ENCODE measurements at places on chromosomes 5 and 9.

GRCh38 chr9:78122631-78123030, 91.0 kb upstream of the GNAQ start:
- no peak for DNase-seq

DNA sequence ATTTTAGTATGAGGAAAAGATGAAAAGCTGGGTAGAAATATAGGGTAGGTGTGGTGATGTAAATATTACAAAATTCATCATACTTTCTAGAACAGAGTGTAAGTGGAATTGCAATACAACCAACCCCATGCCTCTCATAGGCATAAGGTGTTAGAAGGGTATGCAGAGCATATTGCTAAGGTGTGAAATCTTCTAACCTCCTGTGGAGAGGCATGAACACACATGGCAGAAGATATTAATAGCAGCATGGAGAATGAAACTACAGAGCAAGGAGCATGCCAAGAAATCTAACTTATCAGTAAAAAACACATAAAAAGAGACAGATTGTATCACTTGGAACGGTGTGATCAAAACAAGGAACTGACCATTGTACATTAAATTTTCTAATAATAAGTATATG, 441.5 kb downstream of the CDH18 start:
- no peak for DNase-seq

DNA sequence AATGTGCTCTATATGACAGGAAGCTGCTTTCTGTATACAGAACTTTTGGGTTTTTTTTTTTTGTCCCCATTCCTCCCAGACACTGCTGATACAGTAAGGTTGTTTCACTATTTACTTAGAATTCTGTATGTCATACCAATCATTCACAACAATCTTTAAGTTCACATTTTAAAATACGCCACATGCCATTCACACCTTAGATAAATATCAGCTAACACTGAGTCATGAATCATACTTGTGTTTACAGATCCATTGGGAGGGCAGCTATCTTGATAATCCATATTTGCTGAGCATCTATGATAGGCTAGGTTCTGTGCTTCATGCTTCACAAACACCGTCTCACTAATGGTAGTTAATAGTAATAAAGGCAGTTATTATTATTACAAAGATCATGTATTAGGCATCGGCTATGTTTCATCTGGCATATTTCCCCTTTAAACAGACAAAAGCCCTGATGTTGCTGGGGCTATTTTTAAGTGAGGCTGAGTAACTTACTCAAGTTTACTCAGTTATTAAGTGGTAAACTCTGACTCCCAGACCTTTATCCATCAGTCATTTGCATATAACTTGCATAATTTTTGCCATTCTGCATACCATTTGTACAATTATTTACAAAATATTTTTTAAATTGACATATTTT, 152.2 kb upstream of the HMHB1 start:
- DNase-seq, result no peak

GRCh38 chr5:132458651-132459030, 31.9 kb downstream of the IRF1 start:
- DNase-seq, result no peak

- DNase-seq, result no peak
Observed at GRCh38 chr9:124475158-124475867, 25.1 kb downstream of the ADGRD2 start.

- no peak for DNase-seq
Observed at GRCh38 chr9:27088981-27089380, 20.0 kb upstream of the TEK start.

DNA sequence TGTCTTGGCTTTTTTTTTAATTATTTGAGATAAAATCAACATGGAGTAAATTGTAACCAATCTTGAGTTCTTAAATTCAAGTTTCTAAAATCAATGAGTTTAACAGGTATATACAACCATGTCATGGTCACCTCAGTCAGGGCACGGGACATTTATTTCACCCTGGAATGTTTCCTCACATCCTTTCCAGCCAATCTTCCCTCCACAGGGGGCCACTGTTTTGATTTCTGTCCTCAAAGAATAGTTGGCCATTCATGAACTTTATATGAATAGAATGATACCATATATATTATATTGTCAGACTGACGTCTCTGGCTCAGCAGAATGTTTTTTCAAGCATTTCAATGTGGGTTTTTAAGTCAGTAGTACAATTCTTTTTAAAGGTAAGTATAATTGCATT, 806 bp downstream of the ZNF474 start:
- DNase-seq, result no peak

GRCh38 chr5:112445626-112446350, 26.7 kb upstream of the EPB41L4A start:
- no peak for DNase-seq

DNA sequence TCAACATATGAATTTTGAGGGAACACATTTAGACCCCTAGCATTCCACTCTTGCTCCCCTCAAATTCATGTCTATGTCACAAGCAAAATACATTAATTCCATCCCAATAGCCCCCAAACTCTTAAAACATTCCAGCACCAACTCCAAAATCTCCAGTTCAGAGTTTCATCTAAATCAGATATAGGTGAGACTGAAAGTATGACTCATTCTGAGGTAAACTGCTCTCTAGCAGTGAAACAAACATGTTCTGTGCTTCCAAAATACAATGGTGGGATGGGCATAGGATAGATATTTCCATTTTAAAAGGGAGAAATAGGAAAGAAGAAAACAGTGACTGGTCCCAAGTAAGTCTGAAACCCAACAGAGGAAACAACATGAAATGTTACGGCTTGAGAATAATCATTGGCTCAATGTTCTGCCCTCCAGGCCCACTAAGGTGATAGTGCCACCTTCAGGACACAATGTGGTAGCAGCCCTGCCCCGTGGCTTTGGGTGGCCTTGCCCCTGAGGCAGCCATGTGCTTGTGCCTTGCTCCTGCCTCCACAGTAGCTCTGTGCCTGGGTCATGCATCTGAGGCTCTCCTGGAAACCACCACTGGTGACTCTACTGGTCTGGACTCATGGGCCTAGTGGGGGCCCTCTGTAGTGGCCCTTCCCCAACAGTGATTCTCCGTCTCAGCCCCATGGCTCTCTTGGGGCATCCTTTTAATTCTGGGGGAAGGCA, 36.4 kb upstream of the IPPK start:
- DNase-seq, result no peak

DNA sequence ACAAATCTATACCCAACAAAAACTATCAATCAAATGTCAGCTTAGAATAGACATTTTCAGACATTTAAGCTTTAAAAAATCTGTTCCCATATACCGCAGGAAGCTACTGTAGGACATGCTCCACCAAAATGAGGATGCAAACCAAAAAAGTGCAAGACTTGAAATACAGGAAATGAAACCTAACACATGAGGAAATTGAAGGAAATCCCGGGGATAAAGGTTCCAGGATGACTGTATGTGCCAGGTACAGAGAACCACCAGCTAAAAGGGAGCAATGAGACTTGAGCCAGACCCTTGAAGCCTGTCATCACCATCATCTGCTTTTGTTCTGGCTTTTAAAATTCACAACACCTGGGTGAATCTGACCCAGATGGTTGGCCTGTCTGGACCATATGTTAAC, 21.4 kb downstream of the DIAPH1 start:
- DNase-seq, result no peak

- DNase-seq, result no peak
Observed at GRCh38 chr5:143601917-143602333, 198.4 kb upstream of the NR3C1 start.

DNA sequence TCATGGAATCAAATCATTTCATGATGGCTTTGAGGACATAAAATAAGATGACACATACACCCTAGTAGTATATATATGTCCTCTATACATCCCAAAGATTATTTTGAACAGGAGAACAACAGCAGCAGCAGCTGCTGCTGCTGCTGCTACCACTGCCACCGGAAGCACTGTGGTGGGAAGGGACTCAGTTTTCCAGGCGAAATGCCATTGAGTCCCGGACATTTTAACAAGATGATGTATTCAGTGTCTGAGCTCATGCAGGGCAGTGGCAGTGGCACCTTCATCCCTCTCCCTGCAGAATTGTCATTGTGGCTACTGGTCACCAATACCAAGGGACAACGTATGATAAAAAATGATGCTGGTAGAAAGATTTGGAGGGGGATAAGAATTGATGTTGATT, 151.3 kb downstream of the CHSY3 start:
- DNase-seq, result no peak

DNA sequence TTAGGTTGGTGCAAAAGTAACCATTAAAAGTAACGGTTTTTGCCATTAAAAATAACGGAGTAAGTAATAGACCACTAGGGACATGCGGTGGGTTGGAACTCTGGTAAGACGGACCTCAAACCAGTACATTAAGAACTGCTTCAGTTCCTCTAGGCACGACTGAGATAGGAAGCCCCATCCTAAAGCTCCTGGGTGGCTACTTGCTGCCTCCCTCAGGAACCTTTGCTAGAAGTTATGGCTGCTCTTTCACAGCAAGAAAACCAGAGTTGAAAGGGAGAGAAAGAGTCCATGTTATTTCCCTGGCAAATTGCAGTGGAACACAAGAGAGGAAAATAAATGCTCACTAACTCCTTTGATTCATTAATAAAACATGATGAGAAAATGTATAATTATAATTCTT, 47.6 kb downstream of the MCTP1 start:
- DNase-seq, result no peak

- DNase-seq, result no peak
Observed at GRCh38 chr9:73782166-73782565, 630.5 kb downstream of the ANXA1 start.

DNA sequence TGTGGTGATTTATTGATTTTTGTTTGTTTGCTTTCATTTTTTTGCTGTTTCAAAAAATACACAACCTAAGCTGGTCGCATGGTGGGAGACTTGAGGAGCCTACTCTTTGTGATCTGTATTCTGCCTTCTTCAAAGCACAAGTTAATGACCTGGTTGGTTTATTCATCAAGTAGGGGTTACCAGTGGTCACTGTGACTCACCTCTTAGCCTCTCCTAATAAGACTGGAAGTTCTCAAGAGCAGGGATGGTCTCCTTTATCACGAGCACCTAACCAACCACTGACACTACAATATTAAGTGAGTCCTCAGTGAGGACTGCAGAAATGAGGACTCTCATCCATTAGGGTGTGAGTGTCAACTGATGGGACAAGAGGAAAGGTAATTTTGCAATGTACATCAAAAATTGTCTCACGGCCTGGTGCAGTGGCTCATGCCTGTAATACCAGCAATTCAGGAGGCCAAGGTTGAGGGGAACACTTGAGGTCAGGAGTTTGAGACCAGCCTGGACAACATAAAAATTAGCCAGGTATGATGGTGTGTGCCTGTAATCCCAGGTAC, 13.6 kb upstream of the MTMR12 start:
- no peak for DNase-seq

DNA sequence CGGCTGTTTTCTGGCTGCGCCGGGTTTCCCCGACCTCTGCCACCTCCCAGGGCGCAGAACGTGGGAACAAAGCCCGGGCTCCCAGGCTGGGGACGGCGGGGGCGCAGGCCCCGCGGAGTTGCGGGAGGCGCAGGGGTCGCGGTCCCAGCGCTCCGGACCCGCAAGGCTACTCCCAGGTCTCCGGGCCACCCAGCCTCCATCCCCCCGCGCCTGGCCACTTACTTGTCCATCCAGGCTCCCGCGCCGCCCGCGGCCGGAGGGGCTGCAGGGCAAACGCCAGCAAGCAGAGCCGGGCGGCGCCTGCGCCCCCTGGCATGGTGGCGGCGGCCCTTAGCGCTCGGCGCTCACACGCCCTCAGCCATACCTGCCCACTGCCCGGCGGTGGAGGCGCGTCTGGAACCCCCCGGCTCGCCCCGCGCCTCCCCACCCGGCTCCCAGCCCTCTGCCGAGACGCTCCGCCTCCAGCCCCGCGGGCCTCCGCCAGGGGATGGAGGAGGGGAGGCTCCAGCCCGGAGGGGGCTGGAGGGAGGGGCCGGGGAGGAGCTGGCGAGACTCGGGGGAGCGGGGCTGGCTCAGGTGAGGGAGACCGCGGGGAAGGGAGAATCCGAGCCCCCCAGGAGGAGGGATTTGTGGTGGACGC, at the start of gene ADAM19:
Gene ADAM19, minus strand, starts transcription at position 395 of the 640 bp plus-strand sequence. Its CDS starts 79 bp downstream, at position 316.
- no peak for DNase-seq

- DNase-seq, result no peak
Observed at GRCh38 chr9:13728917-13729811, 449.7 kb upstream of the MPDZ start.

DNA sequence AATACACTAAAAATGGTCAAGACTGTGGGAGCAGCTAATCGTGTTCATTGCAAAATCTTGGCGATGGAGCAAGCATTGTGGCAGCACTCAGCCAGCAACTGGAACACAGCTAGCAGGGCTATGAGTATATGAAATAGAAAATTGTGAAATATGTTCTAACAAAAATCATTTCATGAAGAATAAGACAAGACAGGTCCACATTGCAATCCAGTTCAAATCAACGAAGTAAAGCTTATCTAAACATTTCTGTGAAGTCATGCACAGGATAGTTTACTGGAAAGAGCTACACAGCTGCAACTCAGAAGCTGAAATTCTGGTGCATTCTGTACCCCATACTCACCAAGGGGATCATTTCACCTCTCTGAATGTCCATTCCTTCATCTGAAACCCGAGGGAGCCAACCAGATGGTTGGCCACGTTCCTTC, 5.3 kb upstream of the NFIL3 start:
- no peak for DNase-seq

DNA sequence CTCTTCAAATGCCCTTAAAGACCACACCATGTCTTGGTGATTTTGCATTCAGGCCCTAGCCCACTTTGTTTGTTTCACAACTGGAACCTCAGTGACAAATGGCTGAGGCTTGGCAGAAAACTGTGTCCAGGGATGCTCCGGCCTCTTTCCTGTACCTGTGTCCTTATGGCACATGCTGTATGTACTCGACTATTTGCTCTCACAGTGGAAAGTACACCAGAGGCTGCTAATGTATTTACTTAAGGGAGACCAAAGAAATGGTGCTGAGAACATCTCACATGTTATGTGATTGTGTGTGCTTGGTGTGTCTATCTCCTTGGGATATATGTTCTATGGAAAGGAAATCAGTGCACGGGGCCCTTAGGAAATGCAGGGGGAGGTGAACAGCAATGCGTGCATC, 263.3 kb downstream of the GADD45G start:
- no peak for DNase-seq

- DNase-seq, result no peak
Observed at GRCh38 chr5:76332611-76333205, 70.4 kb upstream of the IQGAP2 start.

GRCh38 chr5:81749192-81749560, 1.7 kb downstream of the SSBP2 start:
- DNase-seq, result peak; percentile 13

- DNase-seq, result no peak
Observed at GRCh38 chr5:37637165-37637845, 202.5 kb downstream of the GDNF start.

DNA sequence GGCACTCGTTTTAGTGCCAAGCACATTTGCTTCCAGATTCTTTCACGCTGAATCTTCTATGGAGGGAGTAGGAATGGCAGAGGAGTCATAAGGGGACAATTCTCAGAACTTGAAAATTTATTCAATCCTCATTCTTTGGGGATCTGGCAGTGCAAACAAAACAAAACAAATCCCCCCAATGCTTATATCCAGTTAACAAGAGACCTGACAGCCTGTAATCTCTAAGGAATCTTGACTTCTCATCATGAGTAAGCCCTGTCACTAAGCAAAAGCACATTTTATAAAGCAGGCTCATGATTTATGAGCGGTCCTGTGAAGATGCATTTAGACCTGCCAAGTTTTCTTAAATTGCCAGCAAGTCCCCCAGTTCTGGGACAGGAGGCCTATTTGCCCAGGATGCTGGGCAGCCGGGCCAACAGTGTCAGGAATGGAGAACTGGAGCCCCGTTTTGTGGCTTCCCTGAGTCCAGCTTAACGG, 513.9 kb downstream of the CTNND2 start:
- no peak for DNase-seq
